Upper lobe of right lung (tissue), 1 donor: ENCODE measurements at places on chromosomes 7 and 10. TPM values are rescaled to one million over a fixed set of nuclear protein-coding genes. Genes with fewer than 3 reads are reported as not detected.

The ELMO1 gene
- total RNA-seq = 53.8 TPM

DNA sequence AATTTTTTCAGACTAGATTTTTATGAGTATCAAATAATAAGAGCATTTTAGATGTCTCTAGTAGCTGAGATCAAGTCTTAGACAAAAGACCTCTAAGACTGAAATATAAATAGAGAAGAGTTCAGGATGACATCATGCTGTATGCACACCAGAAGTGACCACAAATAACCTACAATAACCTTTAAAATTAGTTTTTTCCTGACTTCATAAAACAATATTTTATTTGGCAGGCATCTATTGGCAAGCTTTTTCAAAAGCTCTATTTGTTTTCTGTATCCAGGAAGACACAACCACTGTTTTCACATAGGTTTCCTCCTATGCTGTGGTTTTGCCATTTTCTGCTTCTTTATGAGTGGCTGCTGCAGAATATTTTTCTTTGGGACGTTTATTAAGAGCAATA is 359.1 kb downstream of the CRPPA start:
- no peak for DNase-seq

The MOGAT3 gene
- total RNA-seq = not detected

DNA sequence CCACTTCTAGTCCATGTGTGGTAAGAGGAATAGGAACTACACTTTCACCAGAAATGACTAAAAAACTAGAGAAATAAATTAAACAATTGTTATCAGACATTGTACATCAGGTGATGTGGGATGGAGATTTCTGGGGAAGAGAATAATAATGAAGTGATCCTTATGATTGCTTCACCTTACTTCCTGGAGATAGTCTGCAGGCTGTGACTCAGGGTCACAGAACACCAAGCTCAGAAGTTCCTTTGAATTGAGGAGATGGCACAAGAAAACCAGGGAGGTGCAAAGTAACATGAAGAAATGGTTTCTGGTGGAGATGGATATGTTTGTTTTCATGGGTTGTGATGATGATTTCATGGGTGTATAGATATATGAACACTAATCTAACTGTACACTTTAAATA is 44.5 kb downstream of the ZWINT start:
- DNase-seq = no peak

- DNase-seq = no peak
Measured at GRCh38 chr10:59037018-59037389, 139.4 kb upstream of the PHYHIPL start.

DNA sequence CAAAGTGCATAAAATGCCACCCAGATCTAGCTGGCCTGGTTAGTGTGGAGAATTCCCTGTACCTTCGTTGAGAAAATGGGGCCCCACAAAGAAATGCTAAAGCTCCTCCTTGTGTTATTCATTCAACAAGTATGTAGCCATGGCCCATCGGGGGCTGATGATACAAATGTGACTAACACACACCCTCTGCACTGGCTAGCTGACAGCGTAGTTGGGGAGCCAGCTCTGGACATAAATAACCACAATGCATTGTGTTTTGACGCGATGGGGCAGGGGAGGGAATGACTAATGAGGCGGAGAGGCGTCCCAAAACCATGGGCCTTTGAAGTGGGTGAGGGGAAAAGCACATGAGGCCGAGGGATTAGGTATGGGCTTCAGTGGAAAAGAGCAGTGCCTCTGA is 28.2 kb upstream of the ASL start:
- no peak for DNase-seq

GRCh38 chr7:43698460-43699255 is 30.7 kb downstream of the COA1 start:
- DNase-seq = no peak

DNA sequence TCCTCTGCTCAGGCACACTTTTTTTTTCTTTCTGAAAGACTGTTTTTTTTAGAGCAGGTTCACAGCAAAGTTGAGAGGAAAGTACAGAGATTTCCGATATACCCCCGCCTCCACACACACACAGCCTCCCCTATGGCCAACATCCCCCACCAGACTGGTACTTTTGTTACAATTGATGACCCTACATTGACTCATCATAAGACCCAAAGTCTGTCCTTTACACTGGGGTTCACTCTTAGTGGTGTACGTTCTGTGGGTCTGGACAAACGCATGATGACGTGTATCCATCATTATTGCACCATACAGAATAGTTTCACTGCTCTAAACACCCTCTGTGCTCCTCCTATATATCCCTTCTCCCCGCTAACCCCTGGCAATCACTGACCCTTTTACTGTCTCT is 107.7 kb downstream of the RBM20 start:
- DNase-seq = no peak

GRCh38 chr7:23246555-23246954 is at the start of gene GPNMB:
GPNMB (plus strand) TSS chr7:23246775; CDS start chr7:23246858, 83 bp downstream.
- DNase-seq = no peak

- no peak for DNase-seq
Measured at GRCh38 chr7:105297985-105298384, 90.7 kb downstream of the SRPK2 start.

DNA sequence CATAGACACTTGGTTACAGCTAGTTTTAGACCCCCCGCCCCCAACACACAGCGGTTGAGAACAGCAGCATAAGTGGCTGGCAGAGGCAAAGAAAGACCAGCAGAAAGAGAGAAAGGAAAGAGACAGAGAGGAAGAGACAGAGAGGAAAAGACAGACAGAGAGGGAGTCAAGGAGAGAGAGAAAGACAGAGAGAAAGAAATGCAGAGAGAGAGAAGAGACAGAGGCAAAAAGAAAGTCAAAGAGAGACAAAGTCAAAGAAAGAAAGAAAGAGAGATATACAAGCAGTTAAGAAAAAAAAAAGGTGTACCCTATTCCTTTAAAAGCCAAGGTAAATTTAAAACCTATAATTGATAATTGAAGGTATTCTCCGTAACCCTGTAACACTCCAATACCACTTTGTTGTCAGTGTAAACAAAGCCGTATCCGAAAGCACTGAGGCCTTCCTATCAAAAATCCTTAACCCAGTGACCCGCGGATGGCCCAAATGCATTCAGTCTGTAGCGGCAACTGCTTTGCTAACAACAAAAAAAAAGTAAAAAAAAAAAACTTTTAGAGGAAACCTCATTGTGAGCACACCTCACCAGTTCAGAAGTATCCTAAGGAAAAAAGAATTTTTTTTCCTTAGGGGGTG is 11.9 kb upstream of the SLC12A9 start:
- no peak for DNase-seq

DNA sequence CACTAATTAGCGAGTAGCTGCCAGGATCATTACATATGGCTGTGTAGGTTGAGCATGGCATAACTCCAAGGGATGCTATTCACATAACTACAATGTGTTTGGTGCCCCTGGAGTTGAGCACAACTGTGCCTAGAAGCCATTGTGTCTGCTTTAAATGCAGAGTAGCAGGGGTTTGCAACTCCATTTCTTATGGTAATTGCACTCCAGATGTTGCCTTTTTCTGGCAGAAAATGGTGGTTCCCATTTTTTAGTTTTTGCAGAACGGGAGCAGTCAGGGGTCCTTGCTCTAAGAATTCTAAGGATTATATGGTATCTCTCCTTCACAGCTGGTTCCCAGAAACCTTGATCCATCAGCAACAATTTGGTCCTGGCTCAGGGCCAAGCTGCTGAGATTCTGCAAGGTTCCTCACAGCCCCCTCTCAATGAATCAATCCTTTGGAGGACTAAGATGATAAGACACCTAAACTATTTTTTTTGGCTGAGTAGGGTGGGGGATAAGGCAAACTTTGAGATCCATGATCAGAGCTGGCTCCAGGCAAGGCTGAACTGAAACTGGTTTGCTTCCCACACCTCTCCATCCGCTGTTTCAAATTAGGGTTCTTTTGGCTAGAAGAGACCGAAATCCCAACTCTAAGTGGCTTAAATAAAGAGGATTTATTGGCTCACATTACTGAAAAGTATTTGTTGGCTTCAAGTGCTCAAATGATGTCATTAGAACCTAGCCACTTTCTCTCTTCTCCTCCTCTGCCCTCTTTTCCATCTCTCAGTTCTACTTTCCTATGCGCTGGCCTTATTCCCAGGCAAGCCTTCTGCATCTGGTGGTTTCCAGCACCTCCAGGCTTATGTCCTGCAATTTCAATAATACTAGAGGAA is 97.5 kb upstream of the CCDC6 start:
- DNase-seq = no peak

The SFTPA1 gene
- total RNA-seq = 11,191 TPM

GRCh38 chr10:127690176-127690835 is 46.7 kb upstream of the FOXI2 start:
- DNase-seq = no peak

The PRKRIP1 gene
- 21.9 TPM for total RNA-seq

The COL1A2 gene
- 321 TPM for total RNA-seq

The CDK14 gene
- total RNA-seq = 47.2 TPM

- DNase-seq = peak; percentile 82
Measured at GRCh38 chr7:55593515-55594318, 21.4 kb upstream of the VOPP1 start.

The FGL2 gene
- 32.1 TPM for total RNA-seq

DNA sequence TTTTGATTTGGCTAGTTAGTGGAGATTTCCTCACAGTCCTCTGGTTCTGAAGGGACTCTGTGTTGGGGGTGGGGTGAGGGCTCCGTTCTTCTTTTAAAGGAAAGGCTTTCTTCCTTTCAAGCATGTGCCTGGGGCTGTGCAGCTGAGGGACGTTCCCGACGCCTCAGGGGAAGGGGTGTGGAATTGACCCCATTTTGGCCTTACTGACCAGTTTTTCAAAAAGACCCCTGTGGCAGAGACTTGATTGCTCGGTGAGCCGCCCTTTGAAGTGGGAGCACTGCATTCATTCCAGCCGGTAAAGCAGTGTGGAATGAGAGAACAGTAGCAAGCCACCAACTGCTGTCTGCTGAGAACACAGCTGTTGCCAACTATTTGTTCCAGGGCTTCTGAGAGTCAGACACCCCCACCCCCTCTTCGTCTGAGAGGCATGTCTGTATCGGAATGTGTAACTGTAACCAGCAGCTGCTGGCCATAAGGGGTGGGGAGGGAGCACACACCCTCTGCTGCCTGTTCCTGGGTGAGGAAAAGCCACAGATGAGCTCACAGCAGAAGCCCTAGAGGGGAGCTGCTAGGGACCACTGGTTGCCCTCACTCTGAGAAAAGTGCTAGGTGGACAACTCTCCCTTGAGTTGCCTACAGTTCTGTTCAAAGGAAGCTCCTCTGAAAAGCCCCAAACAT is 33.2 kb downstream of the WBP1L start:
- DNase-seq = peak; percentile 81

DNA sequence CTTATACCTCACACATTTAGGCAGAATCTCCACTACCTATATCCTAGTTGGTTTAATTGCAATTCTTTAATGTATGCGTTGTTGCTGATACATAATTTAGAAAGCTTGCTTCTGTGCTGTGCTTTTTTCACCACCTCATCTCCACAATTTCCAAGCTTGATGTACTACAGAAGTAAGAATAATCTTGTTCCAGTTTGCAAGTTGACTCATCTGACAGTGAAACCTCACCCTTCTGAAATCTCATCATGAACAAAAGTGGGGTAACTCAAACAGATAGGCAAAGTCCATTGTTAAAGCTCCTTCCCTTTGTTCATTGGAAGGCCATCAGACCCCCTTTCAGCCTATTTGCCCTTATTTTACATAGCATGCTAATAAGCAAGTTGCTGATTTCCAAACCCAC is 13.6 kb downstream of the EIF4EBP2 start:
- DNase-seq = no peak

The BTBD16 gene
- 0.35 TPM for total RNA-seq

The CD36 gene
- total RNA-seq = 115 TPM

GRCh38 chr10:130717083-130717482 is 580.9 kb downstream of the GLRX3 start:
- DNase-seq = no peak

DNA sequence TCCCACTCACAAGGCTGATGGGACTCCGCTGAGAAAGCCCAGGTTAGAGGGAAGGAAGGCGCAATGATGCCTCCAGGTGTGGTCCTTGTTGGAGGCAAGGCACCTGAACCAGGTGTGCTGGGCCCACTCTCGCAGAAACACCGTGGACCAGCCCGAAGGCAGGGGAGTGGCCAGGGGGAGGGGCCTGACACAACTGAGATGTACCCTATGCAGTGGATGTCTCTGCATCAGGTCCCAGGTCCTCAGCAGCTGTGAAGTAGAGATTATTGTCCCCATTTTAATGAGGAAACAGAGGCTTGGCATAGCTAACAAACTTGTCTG is 32.0 kb downstream of the GBX1 start:
- peak; percentile 46 for DNase-seq

- no peak for DNase-seq
Measured at GRCh38 chr7:50838675-50839377, 56.1 kb upstream of the GRB10 start.

DNA sequence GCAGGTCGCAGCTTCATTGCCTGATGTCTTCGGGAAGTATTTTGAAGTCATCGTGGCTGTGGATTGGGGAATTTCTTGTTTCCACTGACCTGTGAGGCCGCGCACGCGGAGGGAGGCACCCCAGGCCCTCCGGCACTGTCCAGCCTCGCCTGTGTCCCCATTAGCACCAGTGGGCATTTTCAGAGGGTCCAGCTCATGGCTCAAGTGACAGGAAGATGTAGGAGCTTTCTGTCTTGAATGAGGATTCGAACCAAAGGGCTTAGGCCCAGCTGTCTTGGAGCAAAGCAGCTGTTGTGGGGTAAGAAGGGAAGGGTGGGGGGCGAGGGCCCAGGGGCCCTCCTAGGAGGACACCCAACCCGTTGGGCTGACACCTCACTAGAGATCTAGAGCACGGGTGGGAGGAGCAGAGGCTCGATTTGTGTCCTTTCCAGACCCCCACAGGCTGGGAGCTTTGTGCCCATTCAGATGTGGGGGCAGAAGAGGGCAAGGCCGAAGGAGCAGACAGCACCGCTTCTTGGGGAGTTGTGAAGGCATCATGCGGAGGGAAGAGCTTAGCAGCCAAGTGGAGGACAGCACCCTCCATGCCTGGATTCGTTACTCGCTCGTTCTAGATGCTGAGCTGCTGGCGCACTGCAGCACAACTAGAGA is 914 bp downstream of the ZNF37A start:
- DNase-seq = no peak

- no peak for DNase-seq
Measured at GRCh38 chr10:35467186-35467585, 130.9 kb downstream of the CCNY start.

- DNase-seq = no peak
Measured at GRCh38 chr7:38321515-38321944, 48.1 kb upstream of the TARP start.

GRCh38 chr10:43128958-43129706 is 9.1 kb upstream of the CSGALNACT2 start:
- no peak for DNase-seq

GRCh38 chr10:12269056-12269455 is 73.1 kb downstream of the CDC123 start:
- DNase-seq = no peak

GRCh38 chr7:28815928-28816373 is 142.2 kb downstream of the TRIL start:
- DNase-seq = no peak

DNA sequence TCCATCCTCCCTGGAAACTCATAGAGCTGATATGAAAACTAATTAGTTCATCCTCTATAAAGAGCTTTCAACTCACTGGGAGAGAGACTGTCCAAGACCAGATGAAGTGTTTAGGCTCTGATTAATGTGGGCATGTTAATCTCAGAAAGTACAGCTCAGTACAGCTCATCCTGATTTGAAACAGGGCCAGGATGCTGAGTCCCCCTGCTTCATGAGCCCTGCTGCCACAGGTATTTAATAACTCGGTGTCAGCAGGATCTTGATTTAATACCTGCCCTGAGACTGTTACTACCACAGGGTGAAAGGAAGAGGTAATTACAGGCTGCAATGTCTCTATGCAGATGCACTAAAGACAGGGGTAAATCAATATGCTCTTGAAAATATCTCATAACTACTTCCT is 10.8 kb downstream of the LMOD2 start:
- DNase-seq = no peak

The EPDR1 gene
- total RNA-seq = 70.3 TPM

The TBX20 gene
- not detected for total RNA-seq

The PRPS1L1 gene
- total RNA-seq = not detected

The MKRN1 gene
- 84.4 TPM for total RNA-seq
